ENCODE measurements at places on chromosomes 7 and 10.

DNA sequence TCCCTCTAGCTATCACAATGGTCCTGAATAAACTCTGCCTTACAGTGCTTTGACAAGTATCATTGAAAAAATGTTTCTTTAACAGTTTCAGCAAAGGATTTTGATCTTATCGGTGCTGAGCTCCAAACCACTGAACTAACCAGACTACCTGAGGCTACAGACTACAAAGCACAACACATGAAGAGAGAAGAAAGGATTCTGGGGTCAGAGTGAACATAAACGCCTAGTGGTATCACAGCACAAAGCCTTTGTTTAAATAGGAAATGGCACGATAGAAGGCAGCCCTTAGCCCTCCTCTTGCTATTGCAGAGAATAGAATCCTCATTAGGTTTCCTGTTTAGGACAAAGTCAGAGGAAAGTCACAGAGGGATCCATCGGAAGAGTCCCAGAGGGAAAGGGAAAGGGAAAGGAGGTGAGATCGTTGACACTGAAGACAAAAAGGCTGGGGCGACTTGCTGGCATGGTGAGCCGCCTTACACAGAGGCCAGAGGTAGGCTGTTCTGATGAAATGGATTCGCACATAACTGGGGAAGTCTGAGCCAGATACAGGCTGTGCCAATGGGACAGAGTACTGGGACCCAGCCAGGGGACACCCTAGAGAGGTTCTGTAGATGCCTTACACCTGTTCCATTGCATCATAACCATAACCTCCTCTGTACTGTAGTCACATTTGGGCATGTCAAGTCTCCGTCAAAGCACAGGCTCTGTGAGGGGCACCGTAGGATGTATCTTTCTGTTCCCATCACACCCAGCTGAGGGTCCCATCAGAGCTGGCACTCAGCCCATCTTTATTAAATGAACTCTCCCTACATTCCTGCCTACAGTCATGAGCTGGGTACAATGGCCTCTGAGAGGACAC, 71.5 kb downstream of the XPNPEP1 start:
- DNase-seq = no peak

DNA sequence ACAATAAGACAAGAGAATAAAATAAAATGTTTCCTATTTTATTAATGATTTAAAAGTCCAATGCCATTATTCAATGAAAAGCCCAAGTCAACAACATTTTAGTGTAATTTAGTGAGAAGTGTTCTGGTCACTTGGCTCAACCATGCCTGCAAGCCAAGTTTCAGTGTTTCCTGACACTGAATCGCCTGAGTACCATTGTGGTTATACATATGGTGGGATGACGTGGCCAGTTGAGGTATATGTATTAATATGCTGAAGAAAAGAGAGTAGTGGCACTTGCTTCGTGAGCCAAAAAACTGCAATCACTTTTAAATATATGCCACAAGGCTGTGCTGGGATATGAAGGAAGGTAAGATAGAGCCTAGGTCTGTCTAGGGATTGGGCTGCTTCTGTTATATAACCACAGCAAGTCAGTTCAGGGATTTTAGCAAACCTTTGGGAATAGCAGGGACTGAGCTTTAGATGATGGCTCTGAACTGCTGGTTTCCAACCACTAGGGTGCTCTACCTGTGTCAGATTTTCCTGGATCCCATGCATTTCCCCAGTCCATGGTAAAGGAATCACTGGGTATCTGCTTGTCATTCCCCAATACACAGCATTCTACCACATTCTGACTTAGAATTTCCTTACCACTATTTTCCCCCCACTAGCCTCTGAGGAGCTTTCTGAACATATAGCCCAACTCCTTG, 214.0 kb upstream of the PRPS1L1 start:
- DNase-seq = no peak

DNA sequence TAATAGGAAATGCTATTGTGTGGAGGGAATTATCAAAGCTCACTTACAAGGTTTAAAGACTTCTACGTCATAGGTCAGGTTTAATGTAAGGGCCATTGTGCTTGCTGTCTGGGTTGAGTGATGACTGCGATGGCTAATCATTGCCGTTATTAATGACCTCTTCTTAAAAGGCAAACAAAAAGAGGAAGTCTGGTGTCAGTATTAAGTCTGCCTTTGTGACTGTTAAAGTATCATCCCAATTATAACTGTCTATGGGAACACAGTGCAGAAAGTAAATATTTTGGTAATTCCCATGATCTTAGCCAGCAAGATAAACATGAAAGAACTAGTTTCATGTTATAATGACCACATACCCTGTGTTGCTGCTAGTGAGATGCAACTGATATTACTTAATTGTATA, 382.4 kb downstream of the BBS9 start:
- no peak for DNase-seq

GRCh38 chr7:73429622-73430505, 3.7 kb upstream of the FZD9 start:
- no peak for DNase-seq

DNA sequence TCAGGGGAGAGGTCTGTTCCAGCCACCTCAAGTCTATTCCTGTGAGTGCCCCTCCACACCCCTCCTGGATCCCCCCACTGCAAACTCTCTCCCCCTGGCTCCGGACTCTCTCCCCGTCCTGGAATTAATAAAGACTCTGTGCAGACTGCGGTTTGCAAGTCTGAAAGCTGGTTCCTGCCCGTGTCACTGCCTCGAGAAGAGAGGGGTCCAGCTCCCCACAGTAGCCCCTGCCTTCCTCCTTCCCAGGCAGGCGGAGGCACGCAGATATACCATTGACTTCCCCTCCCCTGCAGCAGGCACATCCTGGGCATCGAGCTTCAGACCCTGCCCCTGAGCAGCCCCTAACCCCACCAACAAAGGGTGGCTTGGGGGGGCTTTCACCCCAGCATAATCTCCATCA, 2.2 kb upstream of the ELN start:
- DNase-seq = no peak

GRCh38 chr7:94612661-94613060, 43.3 kb downstream of the SGCE start:
- DNase-seq = no peak

Measured in type B pancreatic cell (in vitro differentiated cells).